OCI-M1 (cell line): ENCODE measurements at places on chromosomes 7 and 10.

DNA sequence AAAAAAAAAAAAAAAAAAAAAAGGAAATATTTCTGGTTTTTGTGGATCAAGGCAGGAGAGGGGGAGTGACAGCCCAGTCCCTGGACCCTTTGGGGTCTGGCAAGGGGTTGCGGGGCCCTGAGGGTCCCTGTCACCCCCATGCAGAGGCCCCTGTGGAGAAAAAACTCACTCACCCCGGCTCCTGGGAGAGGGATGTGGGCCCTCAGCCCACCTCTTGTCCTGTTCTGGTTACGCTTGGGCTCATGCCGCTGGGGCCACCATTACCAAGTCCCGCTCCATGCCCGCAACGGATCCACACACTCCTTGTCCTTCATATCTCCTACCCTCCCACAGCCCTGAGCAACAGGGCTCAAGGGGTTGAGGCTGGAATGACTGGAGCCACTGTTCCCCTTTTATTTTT lies 1.0 kb upstream of the TMEM184A start:
- no peak for DNase-seq

DNA sequence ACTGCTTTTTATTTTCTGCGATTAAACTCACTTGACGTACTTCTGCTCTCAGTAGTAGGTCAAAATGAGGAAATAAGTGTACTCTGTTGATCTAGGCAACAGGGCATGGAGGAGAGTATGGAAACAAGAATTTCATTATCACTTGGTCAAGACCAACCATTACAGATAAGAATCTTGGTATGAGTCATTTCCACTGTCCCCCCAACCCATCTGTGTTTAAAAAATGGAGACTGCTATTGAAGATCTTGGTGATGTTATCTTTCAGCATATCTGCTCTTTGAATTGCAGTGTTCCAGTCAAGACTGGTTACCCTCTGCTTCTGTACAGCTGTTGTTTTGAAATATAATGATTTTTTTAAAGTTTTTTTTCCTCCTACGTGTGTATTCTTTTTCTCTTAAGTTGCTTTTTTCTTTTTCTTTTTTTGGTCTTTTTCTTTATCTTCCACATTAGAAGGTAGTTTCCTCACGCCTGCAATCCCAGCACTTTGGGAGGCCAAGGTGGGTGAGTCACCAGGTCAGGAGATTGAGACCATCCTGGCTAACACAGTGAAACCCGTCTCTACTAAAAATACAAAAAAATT lies 11.7 kb downstream of the STAM start:
- peak; percentile 77 for DNase-seq

DNA sequence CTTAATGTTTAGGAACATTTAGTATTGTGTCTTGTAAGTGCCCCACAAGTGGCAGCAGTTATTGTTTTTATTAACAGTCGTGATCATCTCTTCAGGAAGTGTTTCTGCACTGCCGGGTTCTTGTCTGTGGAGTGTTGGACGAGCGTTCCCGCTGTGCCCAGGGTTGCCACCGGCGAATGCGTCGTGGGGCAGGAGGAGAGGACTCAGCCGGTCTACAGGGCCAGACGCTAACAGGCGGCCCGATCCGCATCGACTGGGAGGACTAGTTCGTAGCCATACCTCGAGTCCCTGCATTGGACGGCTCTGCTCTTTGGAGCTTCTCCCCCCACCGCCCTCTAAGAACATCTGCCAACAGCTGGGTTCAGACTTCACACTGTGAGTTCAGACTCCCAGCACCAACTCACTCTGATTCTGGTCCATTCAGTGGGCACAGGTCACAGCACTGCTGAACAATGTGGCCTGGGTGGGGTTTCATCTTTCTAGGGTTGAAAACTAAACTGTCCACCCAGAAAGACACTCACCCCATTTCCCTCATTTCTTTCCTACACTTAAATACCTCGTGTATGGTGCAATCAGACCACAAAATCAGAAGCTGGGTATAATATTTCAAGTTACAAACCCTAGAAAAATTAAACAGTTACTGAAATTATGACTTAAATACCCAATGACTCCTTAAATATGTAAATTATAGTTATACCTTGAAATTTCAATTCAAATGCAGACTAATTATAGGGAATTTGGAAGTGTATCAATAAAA lies 22.2 kb downstream of the PLA2G12B start:
- DNase-seq, result no peak

DNA sequence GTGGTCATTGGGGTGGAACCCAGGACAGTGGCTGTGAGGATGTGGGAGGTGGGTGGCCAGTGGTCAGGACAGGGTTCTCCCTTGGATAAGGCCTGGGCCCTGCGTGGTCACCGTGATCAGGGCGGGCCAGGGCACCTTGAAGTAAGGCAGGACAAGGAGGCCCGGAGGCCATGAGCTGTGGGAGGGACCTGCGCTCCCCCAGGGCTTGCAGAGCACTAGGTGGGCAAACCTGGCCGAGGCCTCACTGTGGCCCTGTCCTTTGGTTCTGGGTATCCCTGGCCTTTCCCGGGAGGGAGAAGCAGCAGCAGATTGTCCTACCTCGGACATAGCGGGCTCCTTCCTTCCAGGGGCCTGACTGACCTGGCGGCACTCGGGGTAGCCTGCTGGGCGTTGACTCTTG lies 144.8 kb upstream of the RET start:
- no peak for DNase-seq

DNA sequence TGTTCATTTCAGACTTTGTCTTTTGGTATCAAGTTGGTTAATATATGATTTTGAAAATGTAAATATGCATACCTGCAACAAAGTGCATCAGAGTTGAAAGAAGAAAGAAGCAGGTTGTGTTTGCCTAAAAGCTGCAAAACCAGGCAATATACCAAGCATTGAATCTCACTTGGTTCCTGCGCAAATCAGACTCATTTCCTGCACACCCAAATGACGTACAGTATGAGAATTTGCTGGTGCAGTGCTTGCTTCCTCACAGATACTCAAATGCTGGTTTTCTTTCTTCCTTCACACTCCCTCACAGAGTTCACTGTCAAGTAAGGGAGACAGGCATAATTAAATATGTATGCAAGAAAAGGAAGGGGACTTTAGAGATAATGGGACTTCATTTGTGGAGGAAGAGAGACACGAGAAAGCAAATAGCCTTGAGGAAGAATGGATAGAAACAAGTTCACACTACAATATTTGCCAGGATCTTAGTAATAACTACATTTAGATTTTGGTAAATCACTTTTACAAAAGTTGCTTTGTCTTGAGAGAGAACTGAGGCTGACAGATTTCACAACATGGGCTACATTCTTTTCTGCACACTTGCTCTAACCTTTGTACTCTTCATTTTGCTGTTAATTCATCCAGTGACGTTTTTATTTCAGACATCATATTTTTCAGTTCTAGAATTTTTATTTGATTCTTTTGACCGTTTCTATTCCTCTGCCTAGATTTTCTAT lies 56.9 kb upstream of the AOAH start:
- no peak for DNase-seq

- no peak for DNase-seq
Observed at GRCh38 chr7:155188357-155188756, 109.3 kb upstream of the INSIG1 start.

- DNase-seq, result no peak
Observed at GRCh38 chr7:112502700-112503099, 21.9 kb downstream of the LSMEM1 start.

DNA sequence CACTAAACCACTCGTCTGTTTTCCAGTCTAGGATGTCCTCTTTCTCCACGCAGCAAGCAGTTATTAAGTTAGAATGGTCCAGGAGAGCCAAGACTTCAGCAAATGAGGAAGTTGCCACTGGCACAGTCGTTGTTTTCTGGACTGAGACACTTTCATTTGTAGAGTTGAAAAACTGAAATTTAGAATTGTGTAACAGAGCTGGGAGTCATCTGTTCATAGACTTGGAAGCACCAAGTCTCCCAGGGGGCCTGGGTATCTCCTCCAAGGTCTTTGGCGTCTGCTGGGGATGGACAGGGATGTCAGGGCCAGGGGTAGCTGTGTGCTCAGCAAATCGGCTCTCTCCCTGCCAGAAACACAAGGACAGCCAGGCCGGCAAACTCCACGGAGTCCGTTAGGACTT lies 208.4 kb downstream of the FANK1 start:
- peak; percentile 70 for DNase-seq

- no peak for DNase-seq
Observed at GRCh38 chr7:44163591-44163990, 22.5 kb upstream of the MYL7 start.

- no peak for DNase-seq
Observed at GRCh38 chr7:80047032-80047431, 87.6 kb upstream of the GNAI1 start.

DNA sequence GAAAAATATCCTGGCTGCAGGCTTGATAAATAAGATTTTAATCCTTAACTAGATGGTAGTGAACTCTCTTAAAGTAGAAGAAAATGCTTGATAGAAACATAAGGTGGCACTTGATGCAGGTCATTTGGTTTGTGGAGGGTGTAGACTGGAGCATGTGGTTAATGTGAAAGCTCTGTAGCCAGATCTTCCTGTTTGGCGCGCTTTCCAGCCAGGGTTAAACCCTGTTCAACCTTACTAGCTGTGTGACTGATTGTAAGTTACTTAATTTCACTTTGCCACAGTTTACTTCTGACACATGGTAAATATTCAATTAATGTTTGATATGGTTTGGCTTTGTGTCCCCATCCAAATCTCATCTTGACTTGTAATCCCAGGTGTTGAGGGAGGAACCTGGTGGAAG lies 394.0 kb downstream of the REEP3 start:
- no peak for DNase-seq

DNA sequence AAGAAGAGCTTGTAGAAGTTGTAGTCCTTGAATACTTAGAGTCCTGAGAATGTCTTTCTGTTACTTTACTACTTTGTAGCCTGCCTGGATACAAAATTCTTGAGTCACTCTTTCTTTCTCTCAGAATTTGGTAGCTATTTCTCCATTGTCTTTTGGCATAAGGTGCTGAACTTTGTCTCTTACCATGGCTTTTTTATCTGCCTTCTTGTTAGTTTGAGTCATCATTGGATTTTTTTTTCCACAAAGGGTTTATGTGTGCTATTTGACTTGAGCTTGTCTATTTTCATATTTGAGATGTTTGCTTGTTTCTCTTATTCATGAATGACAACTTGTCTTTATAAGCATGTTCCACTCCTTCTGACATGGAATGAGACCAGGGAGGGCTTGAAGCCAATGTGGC lies 74.5 kb upstream of the EXOC6 start:
- DNase-seq, result peak; percentile 37

DNA sequence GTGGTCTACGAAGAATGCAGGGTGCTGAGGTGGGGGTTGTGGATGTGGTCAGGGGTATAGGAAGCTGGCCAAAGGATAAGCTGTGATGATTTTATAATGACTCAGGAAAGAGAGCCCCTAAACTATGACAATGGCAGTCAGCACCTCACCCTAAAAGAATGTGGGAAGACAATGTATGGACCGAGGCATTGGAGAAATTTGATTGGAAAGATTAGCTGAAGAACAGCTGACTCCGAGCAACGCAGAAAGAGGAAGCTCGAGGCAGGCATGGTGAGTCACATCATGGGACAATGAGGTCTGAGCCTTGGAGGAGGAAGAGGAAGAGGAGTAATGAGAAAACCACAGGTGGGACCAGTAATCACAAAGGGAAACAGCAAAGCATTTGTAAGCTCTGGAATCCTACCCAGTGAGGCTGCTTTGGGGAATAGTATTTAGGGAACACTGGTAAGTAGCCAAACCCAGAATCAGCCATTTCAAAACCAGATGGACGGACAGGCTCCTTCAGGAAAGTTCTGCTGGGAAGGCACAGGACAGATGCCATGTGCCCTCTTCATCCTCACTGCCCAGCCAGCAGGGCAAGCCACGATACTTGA lies 295.4 kb downstream of the PRPF18 start:
- peak; percentile 66 for DNase-seq

GRCh38 chr10:132065491-132066105 lies at the start of gene JAKMIP3:
JAKMIP3 (plus strand) TSS chr10:132065946; CDS start chr10:132104809, 38,863 bp downstream.
- DNase-seq, result no peak
